Left colon (tissue), 2 donors: ENCODE measurements at places on chromosomes 12 and 14. TPM values are rescaled to one million over a fixed set of nuclear protein-coding genes. Genes with fewer than 3 reads are reported as not detected.

DNA sequence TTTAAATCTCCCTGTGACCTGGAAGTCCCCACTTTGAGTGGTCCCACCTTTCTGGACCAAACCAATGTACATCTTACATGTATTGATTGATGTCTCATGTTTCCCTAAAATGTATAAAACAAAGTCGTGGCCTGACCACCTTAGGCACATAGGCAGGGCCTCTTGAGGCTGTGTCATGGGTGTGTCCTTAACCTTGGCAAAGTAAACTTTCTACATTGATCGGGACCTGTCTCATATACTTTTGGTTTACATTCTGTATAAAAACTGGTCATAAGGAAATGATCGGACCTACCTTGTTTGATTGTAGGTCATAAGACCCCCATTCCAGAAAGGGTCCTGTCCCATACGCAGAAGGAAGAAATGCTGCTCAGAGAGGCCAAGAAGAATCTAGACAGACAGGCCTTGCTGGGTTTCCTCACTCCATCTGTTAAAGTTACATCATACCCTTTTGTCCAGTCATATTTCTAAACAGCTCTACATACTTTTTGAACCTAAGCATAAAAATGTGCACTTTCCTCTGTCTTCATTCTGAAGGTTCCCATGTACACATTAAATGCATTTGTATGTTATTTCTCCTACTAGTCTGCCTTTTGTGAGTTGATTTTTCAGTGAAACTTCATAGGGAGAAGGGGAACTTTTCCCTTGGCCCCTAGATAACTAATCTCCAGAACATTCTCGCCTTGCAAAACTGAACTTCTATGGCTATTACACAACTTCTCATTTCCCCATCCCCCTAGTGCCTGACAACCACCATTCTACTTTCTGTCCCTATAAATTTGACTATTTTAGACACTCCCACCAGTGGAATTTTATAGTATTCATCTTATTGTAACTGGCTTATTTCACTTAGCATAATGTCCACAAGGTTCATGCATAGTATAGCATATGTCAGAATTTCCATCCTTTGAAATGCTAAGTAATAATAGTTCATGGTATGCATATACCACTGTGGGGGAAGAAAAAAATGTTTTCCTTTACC lies 30.2 kb upstream of the CPM start:
- DNase-seq: no peak

GRCh38 chr14:61106959-61107641 lies 126.1 kb downstream of the SLC38A6 start:
- DNase-seq: peak; percentile 29

GRCh38 chr12:67358781-67359338 lies 89.7 kb downstream of the CAND1 start:
- DNase-seq: no peak

- DNase-seq: no peak
Observed at GRCh38 chr12:52585066-52585465, 11.4 kb upstream of the KRT74 start.

DNA sequence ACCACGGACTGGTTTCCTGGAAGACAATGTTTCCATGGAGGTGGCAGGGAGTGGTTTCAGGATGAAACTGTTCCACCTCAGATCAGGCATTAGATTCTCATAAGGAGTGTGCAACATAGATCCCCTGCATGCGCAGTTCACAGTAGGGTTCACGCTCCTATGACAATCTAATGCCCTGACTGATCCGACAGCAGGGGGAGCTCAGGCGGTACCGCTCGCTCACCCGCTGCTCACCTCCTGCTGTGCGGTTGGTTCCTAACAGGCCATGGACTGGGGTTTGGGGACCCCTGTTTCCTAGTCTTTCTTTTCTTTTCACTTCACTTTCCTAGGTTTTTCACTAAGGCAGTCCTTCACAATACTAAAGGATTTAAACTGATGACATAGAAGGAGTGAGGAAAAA lies 39.6 kb downstream of the GUCY2C start:
- no peak for DNase-seq

DNA sequence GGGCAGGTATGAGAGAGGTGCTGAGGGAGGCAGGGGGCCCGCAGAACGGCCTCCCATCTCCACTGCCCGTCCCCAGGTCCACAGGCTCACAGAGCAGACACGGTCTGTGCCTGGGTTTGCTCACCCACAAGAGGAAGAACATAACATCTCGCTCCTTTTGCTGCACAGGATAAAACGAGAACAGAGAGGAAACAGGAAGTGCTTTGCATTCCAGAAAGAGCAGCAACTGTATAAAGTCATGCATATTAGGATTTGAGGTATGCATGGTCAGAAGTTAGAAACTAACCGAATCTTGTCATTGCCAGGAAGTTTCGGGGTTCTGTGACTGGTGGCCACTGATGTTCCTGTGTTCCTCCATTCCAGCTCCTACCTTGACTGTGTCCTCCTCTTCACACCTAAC lies 25.0 kb downstream of the NTF3 start:
- DNase-seq: no peak

DNA sequence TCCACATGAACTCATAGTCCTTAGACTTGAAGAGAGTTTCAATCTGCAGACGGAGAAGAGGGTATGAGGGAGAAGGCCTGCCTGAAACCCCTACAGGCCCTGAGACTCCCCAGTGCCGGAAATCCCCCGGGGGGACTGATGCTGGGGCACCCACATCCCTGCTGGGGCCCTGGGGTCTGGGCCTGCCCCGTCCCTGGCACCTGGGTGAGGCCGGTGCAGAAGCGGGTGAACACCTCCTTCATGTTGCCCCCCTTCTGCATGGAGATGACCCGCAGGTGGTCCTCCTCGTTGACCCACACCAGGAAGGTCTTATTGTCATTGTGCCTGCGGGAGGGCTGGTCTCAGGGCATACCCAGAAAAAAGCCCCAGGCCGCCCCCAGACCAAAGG lies 2.4 kb downstream of the CKB start:
- DNase-seq: no peak

The GPR65 gene
- total RNA-seq: 0.18 TPM

The STAT2 gene
- 77.7 TPM for total RNA-seq

The TOMM20L gene
- total RNA-seq: 0.73 TPM

The ADGRD1 gene
- total RNA-seq: 5.8 TPM

The SPRYD4 gene
- total RNA-seq: 3.9 TPM
